Mammary microvascular endothelial cell (primary cell): ENCODE measurements at places on chromosomes 16 and 17. TPM values are rescaled to one million over a fixed set of nuclear protein-coding genes. Genes with fewer than 3 reads are reported as not detected.

The BAHCC1 gene
- total RNA-seq: 15.3 and 23.0 TPM in 2 replicates

The TVP23A gene
- total RNA-seq: not detected in 2 replicates

The RGS11 gene
- total RNA-seq: 0.25 and 1.1 TPM in 2 replicates

The SMIM36 gene
- total RNA-seq: not detected in 2 replicates

The SRSF2 gene
- total RNA-seq: 350 and 378 TPM in 2 replicates

The KRTAP3-2 gene
- total RNA-seq: not detected in 2 replicates

The EXOC3L1 gene
- total RNA-seq: 9.4 and 13.3 TPM in 2 replicates
